ENCODE measurements at places on chromosomes 6 and 20.
A peak's percentile ranks its signal among the peaks of the same experiment; 100 is the strongest.

DNA sequence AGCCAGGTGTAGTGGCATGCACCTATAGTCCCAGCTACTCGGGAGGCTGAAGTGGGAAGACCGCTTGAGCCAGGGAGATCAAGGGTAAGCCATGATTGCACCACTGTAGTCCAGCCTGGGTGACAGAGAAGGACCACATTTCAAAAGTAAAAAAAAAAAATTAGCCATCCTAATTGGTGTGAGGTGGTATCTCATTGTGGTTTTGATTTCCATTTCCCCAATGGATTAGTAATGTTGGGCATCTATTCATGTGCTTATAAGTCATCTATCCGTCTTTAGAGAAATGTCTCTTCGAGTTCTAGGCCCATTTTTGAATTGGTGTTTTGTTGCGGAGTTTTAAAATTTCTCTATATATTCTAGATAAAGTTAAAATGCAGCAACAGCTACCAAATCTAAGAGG, 21.7 kb downstream of the ABHD12 start:
- DNase-seq: no peak

DNA sequence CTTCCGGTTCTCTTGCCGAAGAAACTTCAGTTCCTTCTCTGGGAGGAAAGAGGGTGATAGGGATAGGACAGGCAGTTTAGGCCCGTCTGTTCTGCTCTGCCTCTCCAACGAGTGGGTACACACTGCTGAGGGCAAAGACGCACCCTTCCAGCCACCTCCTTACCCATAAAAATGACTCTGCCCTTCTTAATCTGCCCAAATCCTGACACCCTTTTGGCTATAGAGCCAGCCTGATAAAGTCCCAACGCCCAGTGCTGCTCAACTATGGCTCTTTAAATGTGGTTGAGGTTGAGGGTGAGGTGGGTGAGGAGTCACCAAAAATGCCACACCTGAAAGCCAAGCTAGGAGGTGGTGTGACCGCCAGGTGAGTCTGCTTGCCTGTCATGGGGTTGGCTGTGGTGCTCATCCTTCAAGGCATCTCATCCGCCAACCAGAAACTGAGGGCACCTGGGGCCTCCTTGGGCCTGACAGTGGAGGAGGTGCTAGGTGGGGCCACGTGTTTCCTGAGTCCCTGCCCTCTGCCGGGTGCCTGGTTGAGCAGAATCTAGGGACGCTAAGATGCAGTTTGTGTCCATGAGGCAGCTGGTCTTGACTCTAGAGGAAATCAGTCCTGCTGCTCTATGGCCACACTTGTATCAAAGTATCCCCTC, 16.3 kb downstream of the CCDC167 start:
- no peak for DNase-seq

DNA sequence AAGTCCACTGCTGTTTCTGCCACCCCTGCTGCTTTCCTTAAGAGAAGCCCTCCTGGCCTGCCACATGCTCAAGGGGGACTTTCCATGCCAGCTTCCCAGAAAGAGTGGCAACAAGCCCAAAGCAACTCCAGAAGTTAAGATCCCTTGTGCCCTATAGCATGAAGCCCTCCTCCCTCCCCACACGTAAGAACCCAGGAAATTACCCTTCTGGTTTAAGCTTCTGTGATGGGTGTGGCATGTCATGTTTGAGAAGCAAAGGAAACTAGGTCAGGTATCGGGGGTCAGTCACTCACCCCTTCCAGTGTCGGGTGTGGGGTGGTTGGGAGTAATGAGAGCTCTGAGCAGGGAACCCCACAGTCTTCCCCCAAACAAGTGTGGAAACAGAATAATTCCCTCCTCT, 196.1 kb downstream of the LRFN2 start:
- no peak for DNase-seq

- DNase-seq: no peak
Measured at GRCh38 chr20:19478320-19478895, 266.0 kb downstream of the SLC24A3 start.

- DNase-seq: no peak
Measured at GRCh38 chr6:161465403-161465802, 191.5 kb upstream of the AGPAT4 start.

DNA sequence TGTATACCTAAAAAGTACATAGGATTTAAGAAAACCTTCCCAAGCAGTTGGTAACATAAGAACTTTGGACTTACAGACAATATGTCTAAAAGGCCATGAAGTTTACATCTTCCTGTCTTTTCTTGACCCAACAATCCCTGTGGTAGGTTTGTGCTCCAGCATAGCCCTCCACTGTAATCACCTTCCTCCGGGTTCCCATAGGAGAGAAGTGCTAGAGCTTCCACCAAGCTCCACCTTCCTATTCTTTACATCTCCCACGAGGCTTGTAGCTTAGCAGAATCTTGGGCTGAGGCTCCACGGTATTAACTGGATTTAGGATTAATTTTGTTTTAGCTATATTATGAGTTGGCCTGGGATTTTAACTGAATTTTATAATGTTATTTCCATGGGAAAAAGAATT, 23.3 kb downstream of the ADGRG6 start:
- DNase-seq: no peak

- no peak for DNase-seq
Measured at GRCh38 chr6:53279293-53279692, 69.5 kb downstream of the ELOVL5 start.

GRCh38 chr6:170553534-170554012, 466 bp upstream of the PSMB1 start:
- peak; percentile 84 for DNase-seq

- no peak for DNase-seq
Measured at GRCh38 chr6:101824551-101825345, 431.2 kb downstream of the GRIK2 start.

GRCh38 chr6:14513496-14514393, 396.2 kb downstream of the CD83 start:
- no peak for DNase-seq

- DNase-seq: no peak
Measured at GRCh38 chr20:53597030-53597482, 3.4 kb upstream of the ZNF217 start.

DNA sequence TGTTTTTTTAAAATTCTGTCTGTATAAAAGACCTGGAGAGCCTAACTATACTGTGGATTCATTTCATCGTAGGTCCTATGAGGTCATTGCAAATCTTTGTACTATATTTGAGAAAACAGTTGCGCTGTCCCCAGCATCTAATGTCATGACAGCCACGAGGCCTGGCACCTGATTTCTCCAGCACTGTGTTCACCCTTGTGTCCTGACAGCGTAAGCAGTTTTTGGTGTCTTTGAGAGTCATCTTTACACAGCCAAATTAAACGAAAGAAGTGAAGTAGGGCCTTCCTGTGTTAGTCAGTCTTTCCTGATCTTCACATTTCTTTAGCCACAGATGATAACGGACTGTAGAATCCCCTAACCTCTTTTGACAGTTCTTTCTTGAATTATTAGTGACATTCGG, 70.6 kb upstream of the PHACTR2 start:
- no peak for DNase-seq

DNA sequence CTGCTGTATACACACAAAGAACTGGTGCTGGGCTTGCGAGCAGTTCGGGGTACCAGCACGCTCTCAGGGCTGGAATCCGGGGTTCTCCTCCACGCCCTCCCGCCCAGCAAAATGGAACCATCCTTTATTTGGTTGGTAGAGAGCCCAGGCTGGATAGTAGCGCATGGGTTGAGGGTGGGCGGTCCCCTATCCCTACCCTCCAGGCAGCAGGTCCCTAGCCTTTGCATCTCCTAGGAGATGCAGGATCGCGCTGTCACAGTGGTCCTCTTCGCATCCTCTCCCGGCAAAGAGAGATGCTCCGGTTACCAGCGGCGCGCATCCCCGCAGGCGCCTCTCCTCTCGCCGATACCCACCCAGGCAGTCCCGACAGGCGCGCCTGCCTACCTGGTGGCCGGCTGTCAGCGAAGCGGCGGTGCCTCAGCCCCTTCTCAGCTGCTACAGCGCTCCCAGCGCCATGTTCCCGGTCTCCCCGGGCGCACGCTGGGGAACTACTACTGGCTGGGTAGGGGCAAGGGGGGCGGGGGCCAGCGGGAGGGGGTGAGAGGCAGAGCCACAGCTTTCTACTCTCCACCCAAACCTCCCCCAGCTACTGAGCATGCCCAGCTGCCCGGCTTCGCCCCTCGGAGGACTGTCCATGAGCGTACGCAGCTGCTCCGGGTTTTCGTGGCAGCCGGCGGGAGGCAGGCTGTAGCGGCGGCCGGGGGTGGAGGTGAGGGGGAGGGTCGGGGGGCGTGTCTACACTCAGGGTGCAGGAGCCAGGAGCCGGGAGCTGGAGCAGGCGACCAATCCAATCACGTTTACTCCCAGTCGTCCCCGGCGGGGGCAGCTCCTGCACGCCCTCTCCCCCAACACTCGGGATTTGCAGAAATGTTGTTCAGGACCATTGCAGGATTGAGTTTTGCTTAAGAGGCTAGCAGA, at the start of gene PAK5:
Gene PAK5, minus strand, starts transcription at position 699 of the 918 bp plus-strand sequence. CDS start 194,748 bp downstream, outside the sequence.
- DNase-seq: peak; percentile 75

DNA sequence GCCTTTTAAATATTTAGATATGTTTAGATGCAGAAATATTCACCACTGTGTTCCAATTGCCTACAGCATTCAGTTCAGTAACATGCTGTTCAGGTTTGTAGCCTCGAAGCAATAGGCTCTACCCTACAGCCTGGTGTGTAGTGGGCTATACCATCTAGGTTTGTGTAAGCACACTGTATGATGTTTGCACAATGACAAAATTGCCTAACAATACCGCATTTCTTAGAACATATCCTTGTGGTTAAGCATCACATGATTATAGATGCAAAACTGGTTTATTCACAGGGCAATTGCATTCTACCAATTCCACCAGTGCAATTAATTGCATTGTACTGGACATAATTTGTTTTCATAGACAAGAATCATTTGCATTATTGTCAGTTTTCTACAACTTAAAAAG, 7.9 kb upstream of the SLC22A16 start:
- no peak for DNase-seq

GRCh38 chr20:16777126-16777525, 29.0 kb downstream of the OTOR start:
- no peak for DNase-seq

GRCh38 chr6:106114492-106114891, 28.4 kb downstream of the PRDM1 start:
- DNase-seq: no peak

- DNase-seq: no peak
Measured at GRCh38 chr20:49699200-49699992, 14.3 kb downstream of the B4GALT5 start.

DNA sequence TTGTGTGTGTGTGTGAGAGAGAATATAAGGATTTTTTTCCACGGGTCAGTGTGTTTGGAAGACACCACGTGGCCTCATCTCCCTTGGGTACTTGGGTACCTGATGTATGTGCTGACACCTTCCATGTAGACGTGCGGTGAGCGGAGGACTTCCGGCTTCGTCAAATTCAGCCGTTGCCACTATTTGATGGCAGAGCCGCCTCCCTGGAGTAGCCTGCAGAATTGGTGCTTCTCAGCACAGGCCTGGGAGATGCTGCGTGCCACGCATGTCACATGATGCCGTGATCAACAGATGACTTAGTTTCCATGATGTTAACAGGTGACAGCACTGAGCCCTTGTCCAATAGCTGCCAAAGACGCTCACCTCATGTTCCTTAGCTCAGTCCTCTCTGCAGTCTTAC, 69.4 kb downstream of the CDH4 start:
- DNase-seq: no peak

DNA sequence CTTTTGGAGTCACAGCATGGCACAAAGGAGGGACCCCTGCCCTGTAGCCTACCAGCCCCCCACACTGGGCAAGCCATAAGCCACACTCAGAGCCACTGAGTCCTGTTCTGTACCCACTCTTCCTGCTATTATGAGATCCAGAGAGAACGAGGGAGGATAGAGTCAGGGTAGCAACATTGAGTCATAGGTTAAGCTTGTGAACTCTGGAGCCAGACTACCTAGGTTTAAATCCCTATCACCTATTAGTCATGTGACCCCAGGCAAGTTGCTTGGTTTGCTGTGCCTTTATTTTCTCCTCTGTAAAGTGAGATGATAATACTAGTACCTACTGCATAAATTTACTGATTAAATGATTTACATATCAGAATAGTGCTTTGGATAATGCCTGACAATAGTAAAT, 540 bp downstream of the CNBD2 start:
- no peak for DNase-seq

GRCh38 chr6:39214846-39215639, 14.2 kb downstream of the KCNK5 start:
- DNase-seq: no peak

- no peak for DNase-seq
Measured at GRCh38 chr6:132247381-132248159, 153.7 kb downstream of the MOXD1 start.

GRCh38 chr6:141110481-141110880, 1022.2 kb upstream of the GJE1 start:
- no peak for DNase-seq

GRCh38 chr6:89805814-89806371, 13.7 kb downstream of the MDN1 start:
- no peak for DNase-seq

DNA sequence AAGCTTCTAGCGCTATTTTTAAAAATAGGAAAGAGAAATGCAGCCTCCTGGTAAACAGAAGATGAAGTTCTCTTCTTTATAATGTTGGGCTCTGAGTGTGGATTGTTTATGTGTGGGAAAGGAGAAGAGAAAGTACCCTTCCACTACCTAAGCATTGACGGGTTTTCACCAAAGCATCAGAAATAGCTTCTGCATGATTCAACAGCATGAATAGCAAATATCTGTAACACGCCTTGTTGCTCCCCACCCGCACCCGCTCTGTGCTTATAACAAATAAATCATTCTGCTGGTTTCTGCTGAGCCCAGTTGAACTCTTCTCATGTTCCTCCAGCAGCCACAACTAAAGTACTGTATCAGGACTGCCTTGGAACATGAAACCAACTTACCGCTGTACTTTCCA, 20.7 kb downstream of the TXLNB start:
- peak; percentile 7 for DNase-seq

DNA sequence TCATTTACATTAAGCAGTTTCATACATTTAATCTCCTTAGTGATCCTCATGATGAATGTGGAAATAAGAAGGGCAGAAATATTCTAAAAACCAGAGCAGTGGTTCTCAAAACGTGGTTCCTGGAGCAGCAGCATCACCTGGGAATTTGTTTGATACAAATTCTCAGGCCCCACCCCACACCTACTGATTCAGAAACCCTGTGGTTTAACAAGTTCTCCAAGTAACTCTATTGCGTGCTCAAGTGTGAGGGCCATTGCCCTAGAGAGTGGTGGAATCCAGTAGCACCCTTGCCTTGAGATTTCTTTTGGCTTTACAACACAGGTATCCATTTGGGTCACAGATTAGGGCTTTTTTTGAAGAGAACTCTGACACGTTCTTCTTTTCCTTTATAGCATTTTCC, 354.6 kb upstream of the FLRT3 start:
- no peak for DNase-seq

- no peak for DNase-seq
Measured at GRCh38 chr6:8481727-8482126, 46.4 kb upstream of the SLC35B3 start.

DNA sequence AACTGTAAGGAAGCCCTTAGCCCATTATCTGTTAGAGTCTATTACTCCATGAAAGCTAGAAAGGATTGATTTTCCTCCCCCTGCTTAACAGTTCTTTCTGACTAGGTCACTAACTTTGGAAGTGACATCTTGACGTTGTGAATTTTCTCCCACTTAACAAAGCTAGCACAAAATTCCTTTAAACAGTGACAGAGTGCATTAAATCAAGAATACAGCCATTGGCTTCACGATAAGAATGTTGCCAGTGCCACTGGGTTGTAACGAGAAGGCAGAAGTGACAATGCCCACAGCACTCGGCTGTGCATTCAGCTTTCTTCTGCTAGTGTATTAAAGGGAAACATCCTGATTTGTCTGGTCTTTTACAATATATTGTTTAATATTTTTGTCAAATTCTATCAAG, 182.7 kb upstream of the DTNBP1 start:
- DNase-seq: no peak

- peak; percentile 52 for DNase-seq
Measured at GRCh38 chr6:96898241-96898851, 655 bp upstream of the NDUFAF4 start.
